MV-4-11 (cell line): ENCODE measurements at places on chromosomes 12 and 14.

- no peak for DNase-seq
Observed at GRCh38 chr14:51507906-51508511, 143.7 kb upstream of the FRMD6 start.

GRCh38 chr12:124623344-124624035, 56.1 kb upstream of the NCOR2 start:
- no peak for DNase-seq

DNA sequence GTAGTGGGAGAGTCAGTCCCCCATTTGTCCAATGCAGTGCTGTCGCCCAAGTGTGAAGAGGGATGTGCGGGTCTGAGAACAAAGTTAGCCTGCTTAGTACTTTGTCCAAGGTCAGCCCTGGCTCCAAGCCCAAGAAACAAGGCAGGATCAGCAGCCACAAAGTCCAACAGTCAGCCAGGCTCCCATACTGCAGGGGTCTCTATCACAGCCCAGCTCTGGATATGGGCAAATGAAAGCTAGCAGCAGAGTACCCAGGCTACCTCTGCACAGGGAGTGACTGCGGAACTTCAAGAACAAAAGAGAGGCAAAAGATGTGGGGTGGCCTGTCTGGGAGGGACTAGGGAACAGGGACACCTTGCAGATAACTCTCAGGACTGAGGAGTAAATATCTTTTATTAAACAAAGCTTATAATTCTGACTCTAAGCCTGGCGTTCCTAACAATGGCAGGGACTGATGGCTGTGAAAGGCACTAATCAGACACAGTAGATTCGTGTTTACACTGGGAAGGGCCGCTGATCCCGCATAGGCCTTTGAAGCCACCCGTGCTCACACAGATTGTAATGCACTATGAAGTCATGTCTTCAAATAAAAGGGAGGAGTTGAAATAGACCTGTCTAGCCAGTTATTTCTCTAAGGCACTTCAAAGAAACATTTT, 91.0 kb upstream of the EEA1 start:
- DNase-seq: no peak

- peak; percentile 32 for DNase-seq
Observed at GRCh38 chr14:87944987-87945604, 47.9 kb downstream of the GALC start.

GRCh38 chr12:65081496-65081895, 39.6 kb downstream of the WIF1 start:
- DNase-seq: no peak

DNA sequence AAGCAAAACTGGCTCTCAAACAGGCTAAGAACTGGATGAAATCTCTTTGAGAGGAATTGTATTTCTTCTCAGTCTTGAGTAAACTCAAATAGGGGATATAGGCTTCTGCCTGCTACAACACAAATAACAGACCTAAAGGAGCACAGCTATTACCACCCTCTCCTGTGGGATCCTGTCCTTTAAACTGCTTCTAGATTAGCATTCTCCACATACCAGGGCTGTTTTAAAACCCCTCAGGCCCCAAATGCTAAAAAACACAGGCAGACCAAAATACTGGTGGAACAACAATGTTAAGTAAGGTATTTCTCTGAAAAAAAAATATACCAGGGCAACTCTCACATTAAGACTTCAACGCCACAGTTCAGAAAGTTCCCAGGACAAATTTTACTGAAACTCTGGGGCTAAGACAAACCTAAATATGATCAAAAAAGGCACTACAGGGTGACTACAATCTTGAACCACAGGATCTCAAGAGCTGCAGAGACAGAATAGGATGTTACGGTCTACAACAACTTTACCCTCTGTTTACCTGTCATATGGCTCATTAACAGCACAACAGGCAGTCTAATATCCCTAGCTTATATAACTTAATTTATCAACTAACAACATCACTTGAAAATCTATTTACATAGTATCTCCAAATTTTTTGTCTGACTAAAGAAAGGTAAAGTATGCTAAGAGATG, 7.2 kb downstream of the CPNE8 start:
- no peak for DNase-seq

GRCh38 chr12:110233212-110233903, 47.7 kb upstream of the ATP2A2 start:
- no peak for DNase-seq

- DNase-seq: no peak
Observed at GRCh38 chr14:62420847-62421246, 624.4 kb downstream of the KCNH5 start.

DNA sequence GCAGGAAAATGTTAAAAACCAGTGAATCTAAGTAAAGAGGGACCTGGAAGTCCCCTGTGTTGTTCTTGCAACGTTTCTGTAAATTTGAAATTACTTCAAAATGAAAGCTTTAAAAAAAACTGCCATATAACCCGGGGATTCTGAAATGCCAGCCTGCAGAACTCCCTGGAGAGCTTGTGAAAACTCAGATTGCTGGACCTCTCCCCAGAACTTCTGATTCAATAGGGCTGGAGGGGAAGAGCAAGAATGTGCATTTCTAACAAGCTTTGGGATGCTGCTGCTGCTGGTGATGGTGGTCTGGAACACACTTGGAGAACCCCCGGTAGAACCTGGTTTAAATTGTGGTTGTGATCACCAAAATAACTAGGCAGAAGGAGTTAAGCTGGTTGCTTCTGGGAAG, 300.0 kb upstream of the NOS1 start:
- no peak for DNase-seq

- peak; percentile 55 for DNase-seq
Observed at GRCh38 chr12:43336962-43337555, 214.9 kb downstream of the ADAMTS20 start.

GRCh38 chr14:103569408-103569807, 6.6 kb downstream of the COA8 start:
- no peak for DNase-seq

GRCh38 chr12:105384916-105385535, 54.5 kb downstream of the C12orf75 start:
- DNase-seq: peak; percentile 2

DNA sequence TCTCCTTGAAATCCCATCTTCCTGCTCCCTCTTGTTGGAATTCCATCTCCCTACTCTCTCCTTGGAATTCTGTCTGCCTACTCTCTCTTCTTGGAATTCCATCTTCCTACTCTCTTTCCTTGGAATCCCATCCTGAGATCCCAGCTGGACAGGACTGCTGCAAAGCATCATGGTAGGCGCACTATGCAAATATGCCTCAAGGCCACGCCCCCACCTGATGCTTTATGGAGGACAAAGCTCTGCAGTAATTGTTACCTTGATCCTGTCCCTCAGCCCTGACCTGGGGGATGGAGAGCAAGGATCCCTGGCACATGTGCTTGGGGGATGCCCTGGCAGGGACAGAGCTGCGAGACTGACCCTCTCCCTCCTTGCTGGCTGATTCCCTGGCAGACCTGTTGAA, 185.6 kb downstream of the TBX5 start:
- DNase-seq: no peak

GRCh38 chr14:60309867-60310552, 61.0 kb downstream of the PPM1A start:
- no peak for DNase-seq

DNA sequence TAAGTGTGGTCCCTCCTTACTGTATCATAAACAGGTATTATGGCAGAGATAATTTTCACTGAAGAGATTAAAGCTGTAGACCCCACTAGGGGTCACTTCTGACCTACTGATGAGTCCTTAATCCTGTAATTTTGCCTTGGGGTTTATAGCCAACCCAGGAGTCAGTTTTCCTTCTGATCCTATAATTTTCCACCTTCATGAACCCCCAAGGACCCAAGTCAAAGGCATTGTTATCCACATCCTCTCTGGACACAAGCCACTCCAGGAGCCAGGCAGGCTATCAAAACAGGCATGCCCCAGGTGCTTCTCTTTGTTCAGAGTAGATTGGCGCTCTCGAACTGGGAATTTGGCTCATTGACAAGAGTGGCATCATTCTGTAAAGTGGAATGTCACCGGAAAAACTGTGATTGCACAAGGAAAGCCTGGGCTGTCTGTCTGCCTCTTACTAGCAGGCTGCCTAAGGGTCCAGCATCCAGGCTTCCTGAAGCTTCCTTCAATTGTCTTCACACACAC, 1523.2 kb upstream of the FLRT2 start:
- no peak for DNase-seq

- no peak for DNase-seq
Observed at GRCh38 chr12:9388379-9388778, 180.2 kb upstream of the PZP start.

- no peak for DNase-seq
Observed at GRCh38 chr14:39451811-39452210, 19.6 kb upstream of the FBXO33 start.

DNA sequence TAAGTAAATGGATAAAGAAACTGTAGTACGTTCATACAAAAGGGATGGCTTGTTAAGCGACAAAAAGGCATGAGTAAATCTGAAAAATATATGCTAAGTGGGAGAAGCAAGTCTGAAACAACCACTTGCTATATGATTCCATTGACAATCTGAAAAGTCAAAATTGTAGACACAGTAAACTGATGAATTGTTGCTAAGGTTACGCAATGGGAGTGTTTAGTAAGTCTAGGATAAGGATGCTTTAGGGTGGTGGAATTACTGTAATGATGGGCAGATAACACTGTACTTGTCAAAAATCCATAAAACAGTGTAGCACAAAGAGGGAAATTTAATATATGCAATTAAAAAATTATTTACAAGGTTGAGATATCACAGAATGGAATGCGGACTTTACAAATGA, 984.9 kb downstream of the FSCB start:
- no peak for DNase-seq

DNA sequence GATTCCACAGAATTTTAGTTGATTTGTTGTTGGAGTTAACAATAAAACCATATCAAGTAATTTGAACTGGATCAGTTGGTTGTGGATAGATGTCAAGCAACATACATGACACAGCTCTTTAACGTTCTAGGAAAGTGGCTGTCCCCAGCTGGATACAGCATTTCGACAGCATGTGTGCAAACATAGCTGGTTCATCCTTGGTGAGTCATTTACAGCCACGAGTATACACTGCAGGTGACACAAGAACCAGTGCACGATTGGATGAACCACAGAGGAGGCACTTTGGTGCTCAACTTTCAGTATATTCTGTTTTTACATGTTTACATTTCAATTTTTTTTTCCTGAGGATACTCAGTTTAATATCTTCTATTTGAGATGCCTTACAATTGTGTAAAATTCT, 242.4 kb downstream of the TMEM117 start:
- no peak for DNase-seq

DNA sequence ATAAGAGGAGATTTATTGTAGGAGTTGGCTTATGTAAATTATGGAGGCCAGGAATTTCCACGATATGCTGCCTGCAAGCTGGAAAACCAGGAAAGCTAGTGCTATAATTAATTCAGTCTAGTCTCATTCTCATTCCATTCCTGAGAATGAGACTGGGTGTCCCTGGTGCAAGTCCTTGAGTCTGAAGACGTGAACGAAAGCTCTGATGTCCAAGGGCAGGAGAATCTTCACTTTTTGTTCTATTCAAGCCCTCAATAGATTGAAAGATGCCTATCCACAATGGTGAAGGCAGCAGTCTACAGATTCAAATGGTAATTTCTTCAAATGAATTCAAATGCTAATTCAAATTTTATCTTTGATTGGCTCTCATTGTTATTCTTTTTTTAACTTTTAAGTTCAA, 851.1 kb upstream of the MGAT4C start:
- DNase-seq: no peak

DNA sequence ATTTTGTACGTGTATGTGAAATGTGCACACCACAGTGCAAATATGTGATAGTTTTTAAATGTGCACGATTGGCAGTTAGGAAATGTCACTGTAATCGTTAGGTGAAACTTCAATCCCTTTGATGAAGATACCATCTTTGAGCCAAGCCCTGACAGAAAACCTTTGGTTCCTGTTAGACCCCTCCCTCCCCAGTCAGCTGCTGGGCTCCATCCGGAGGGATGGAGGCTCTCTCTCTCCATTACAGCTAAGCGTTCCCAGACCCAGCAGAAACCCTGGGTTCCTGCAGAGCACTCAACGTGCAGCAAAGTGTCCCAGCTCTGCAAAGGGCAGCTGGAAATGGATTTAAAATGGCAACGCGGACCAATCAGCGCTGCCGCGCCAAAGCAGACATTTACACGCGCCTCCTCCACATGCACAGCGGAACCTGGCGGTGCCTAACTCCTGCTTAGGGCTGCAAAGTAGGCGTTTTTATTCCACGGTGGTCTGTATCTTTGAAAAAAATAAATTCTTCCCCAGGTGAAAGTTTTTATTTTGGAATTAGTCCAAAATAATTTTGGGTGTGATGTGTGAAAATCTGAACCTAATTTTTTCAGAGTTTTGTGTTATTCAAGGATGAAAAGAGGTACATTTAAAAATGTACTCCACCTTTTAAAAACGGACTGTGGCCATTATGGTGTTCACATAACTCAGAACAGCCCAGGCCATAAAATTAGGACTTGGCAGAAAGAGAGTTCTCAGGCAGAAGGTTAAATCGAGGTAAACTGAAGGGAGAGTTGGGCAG, 1.4 kb upstream of the HMGA2 start:
- no peak for DNase-seq

GRCh38 chr12:41302979-41303403, 114.9 kb downstream of the PDZRN4 start:
- no peak for DNase-seq

GRCh38 chr14:33811721-33812120, 139.2 kb downstream of the EGLN3 start:
- DNase-seq: no peak

- no peak for DNase-seq
Observed at GRCh38 chr14:87018294-87018693, 974.7 kb downstream of the GALC start.

DNA sequence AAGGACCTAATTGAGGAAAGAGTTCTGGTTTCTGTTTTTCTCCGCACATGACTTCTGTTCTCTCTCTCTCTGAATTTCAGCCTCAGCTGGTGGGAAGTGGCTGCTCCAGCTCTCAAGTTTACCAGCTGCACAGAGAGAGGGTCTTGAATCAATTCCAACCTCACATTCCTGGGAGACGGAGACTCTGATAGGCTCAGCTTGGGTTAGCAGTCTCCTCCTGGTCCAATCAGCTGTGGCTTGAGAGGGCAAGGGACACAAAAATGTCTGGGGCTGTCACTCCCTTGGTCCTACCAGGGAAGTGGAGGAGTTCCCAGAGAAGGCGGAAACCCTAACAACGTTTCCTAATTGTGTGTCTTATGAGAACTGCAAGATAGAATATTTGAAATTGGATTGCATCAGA, 7.0 kb downstream of the CCDC63 start:
- DNase-seq: no peak

- no peak for DNase-seq
Observed at GRCh38 chr12:110254971-110255540, 26.0 kb upstream of the ATP2A2 start.

DNA sequence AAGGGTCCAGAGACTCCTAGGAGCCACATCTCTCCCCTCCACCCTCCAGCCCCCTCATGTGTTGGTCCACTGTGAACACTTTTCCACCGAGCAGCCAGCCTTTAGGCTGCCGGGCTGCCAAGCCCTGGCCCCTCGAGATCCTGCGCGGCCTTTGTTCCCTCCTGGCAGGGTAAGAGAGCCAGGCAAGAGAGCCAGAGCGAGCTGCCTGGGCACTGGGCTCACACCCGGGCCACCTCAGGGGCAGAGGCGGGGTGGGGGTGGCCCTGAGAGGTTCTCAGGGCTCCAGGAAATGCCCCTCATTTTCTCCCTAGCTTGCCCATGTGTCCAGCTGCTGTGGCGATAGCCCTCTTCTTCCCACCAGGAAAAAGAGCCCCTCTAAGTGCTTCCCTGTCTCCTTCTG, 44.8 kb downstream of the LTBP2 start:
- no peak for DNase-seq
